Cardiac septum (tissue), 1 donor: ENCODE measurements at places on chromosomes 4 and X.

GRCh38 chrX:15749642-15750610, 11.9 kb downstream of the CA5B start:
- DNase-seq: no peak

DNA sequence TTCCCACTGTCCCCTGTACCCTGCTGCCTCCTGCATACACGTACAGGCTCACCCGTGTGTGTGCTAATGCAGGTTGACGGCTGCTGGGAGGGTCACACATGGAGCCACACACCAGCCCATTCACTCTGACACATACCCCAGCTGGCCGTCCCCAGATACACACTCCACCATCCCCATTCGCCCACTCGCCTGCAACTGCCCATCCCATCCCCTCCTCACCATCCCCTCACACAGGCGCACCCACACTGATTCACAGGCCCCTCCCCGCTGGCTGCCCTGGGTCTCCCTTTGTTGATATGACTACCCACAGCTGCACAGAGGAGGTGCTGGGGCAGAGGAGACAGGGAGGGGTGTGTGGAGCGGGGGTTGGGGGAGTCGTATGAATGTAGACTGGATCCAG, 25.7 kb downstream of the PJA1 start:
- DNase-seq: no peak

- DNase-seq: no peak
These were observed 31.5 kb downstream of the GPR174 start for GRCh38 chrX:79176028-79176427.

GRCh38 chr4:155405059-155405458, 28.3 kb upstream of the MAP9 start:
- DNase-seq: no peak

DNA sequence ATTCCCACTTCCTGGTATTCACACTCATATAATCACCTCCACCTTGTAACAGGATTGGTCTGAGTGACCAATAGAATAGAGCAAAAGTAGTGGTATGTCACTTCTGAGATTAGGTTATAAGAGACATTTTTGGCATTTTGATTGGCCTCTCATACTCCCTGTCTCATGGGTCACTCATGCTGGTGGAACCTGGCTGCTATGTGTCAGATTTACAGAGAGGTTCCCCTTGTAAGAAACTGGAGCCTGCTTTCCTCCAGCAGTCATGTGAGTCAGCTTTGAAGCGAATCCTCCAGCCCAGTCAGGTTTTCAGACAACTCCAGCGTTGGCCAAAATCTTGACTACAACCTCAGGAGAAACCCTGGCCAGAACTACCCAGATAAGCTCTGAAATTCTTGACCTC, 2.6 kb upstream of the OTUD4 start:
- DNase-seq: no peak

DNA sequence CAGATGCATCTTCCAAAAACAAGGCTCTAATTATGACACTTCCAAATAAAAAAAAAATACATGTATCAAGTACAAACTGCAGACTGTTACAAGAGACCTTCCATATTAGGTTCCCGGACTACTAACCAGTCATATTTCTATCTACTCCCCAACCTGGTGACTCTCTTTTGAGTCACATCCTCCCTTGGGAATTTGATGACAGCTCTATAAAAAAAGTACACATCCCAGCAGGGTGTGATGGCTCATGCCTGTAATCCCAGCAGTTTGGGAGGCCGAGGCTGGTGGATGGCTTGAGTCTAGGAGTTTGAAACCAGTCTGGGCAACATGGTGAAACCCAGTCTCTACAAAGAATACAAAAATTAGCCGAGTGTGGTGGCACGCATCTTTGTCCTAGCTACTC, 14.9 kb downstream of the RPGR start:
- no peak for DNase-seq

GRCh38 chr4:110487873-110488272, 11.9 kb downstream of the ENPEP start:
- no peak for DNase-seq

DNA sequence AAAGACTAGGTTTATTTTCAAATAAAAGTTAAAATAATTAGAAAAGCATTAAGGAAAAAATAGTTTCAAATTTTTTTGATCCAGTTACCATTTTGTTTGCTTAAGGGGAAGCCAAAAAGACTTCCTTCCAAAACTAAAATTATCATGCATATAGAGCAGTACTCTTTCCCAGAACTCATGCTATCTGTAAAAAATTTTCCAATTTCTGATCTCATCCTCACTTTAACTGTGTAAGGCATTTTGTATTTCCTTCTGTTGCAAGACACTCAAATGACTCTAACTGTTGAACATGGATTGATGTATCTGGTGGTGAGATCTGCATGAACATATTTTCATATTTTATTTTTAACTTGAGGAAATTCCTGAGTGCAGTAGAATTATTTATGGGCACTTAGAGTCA, 150.1 kb downstream of the ADAM29 start:
- DNase-seq: no peak

- no peak for DNase-seq
These were observed 132.9 kb downstream of the RAP1GDS1 start for GRCh38 chr4:98394134-98394533.

DNA sequence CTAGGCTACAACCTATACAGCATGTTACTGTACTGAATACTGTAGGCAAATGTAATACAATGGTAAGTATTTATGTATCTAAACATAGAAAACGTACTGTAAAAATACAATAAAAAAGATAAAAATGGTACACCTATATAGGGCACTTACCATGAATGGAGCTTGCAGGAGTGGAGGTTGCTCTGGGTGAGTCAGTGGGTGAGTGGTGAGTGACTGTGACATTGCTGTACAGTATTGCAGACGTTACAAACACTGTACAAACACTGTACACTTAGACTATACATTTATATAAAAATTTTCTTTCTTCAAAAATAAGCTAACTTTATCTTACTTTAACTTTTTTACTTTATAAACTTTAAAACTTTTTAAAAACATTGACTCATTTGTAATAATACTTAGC, 190.3 kb upstream of the NR3C2 start:
- DNase-seq: no peak

DNA sequence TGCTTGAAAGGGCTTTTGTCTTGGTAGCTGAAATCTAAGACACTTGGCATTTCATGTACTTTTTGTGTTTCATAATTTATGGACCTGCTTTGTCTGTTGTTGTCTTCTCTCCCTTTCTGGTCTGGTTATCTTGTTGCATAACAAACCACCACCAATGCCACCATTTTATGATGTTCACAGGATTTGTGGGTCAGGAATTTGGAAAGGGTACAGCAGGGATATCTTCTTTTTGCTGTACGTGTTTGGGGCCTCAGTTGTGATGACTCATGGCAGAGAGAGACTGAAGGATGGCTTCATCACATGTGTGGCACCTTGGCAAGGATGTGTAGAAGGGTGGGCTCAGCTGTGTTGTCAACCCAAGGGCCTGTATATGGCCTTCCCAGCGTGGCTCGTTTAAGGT, 35.2 kb downstream of the KDM6A start:
- DNase-seq: no peak

- DNase-seq: no peak
These were observed 22.8 kb downstream of the GRSF1 start for GRCh38 chr4:70816894-70817293.

DNA sequence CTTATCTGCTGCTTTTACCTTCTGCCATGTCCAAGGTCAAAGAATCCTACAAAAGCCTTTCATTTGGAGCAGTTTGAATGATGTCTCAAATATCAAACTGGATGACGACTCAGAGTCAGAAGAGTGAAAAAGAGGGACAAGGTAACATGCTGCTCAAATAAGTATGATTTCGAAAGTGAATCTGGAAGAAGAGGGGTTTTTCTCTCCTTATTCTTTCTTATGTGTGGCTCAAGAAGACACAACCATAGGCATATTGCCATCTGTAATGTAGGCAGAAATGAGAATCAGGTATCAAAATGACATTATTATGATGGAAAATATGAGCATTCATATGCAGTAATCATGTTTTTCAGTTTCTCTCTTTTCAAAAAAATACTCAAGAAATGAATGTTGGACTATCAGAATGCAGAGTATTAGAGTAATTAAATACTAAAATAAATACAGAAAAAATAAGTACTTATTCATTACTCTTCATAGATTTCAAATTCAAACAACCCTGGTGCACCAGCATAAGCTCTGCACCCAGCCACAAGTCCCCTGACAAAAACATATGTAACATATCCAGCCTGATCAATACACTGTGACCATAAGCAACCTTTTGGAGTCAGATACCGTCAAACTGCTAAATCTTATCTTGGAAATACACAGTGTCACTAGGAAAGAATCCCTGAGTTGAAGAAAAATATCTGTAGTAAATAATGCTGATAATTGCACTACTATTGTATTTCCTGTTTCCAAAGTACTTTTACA, 468.6 kb downstream of the INPP4B start:
- DNase-seq: no peak

DNA sequence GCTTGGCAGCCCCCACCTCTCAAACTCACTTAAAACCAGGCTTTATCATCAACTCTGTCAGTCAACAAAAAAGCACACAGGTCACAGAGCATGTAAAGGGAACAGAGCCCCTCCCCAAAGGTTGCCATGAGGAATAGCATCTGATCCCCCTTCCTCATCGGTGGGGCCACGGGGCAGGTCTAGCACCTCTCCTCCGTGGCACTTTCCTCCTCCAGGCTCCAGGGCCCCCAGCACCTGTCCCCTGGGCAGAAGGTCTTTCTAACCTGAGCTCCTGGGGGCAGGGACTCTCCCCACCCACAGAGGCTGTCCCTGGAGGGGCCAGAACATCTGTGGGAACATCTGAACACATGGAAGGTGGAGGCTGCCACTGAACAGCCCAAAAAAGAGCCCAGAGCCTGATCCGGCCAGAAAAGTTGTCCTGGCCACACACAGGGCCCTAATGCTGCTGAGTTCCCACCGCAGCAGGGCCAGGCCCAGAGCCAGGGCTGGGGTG, 65.7 kb downstream of the ZFYVE28 start:
- DNase-seq: peak; percentile 47

DNA sequence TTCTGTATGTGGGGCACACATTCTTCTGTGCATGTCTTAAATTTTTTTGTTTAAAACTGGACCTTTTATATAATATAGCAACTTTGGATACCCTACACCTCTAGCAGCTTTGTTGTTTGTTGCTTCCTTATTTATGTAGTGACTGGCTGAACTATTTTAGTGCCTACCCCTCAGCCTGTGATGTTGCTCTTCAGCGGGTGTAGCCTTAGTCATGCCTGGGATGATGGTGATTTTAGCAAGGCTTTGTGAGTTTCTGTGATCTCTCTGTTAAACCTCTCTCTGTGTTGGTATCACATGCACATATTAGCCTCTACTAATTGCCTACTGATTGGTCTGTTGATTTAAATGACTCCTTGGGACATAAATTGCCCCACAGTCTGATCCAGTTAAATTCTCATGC, 22.8 kb downstream of the USP9X start:
- no peak for DNase-seq

- no peak for DNase-seq
These were observed 29.5 kb upstream of the PLP1 start for GRCh38 chrX:103747163-103747562.

DNA sequence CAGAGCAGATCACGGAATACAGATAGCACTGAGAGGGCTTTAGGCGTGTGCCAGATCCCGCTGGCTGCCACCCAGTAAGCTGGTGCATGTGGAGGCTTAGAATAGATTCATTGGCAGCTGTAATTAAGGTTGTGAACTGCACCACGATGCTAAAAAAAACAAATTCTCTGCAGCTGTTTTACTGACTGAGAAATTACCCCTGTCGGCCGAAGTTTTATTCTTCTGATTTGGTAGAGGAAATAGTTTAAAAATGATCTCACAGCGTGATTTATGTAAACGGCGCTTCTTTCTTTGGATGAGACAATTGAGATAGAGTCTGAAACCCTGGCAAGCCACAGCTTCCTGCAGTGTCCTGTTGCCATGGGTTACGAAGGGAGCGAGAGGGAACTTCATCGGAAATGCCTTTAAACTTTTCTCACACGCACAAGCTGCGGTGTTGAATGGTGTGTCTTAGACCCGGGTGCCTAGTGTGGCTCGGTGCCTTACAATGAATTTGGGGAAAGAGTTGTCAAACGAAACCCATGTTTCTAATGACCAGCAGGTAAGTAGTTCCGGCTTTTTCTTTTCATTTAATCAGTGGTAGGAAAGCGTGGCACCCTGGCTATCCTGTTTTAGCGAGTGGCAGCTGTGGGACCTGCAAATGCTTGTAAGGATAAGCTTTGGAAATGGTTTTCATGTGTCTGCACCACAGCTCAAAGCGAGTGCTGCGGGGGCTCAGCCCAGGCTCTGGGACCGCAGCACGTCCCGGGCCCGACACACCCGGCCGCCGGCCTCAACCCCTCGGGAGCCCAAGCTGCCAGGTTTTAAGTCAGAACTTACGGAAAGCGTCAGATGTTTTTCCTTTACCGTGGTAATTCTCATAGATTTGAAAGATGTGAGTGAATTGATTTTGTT, 71.7 kb upstream of the HGFAC start:
- DNase-seq: no peak

DNA sequence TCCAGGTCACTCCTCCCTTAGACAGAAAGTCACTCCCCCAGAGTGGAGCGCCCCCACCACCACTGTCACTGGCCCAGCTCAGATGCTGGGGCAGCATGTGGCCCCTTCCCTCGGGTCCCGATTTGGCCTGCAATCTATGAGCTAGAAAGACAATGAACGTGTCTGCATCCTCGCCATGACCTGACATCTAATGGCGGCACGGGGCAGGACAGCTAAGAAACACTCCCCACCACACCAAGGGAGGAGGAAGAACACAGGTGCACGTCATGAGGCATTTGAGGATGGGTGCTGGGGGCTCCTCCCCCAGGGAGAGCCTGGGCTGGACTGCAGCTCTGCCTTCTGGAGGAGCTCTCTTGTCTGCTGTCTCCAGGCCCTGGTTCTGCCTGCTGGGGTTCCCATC, 8.7 kb downstream of the RNF212 start:
- DNase-seq: no peak

DNA sequence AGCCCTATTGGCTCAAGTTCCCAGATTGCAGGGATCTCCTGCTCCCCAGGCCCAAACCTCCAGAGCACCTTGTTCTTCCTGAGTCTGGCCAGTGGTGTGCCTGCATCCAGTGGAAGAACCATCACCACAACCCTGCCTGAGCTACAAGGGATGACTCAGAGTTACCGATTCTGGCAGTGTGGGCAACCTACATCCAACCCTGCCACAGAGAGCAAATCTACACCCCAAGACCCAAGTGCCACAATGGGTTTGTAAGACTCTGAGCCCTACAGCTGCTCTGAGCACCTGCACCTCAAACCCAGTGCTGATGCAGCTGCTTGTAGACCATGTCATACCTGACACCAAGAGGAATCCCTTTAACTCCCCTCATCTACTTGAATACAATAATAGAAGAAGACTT, 110.0 kb downstream of the SOWAHB start:
- no peak for DNase-seq

GRCh38 chr4:40473578-40474388, 138.7 kb downstream of the CHRNA9 start:
- DNase-seq: no peak

DNA sequence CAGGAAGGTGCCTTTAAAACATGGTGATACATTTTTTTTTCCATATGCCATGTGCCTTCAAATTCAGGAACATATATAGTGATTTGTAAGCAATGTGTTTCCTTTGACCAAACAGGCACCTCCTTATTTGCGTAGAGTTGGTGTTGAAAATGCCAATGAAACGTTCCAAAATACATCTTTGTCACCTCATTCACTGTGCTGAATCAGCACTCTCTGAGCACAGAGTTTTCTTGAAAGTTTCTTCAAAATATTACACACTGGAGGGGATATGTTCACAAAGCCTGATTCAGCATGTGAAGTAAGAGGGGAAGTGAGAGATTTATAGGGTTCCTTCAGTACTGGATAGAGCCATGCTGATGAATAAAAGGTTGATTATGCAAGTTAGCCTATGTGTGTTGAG, 85.7 kb upstream of the PRR32 start:
- no peak for DNase-seq

- DNase-seq: no peak
These were observed 74.1 kb downstream of the WDR19 start for GRCh38 chr4:39256436-39256835.
